ENCODE measurements at places on chromosomes 5 and 9. TPM values are rescaled to one million over a fixed set of nuclear protein-coding genes. Genes with fewer than 3 reads are reported as not detected.

Gene RGS7BP
- total RNA-seq = not detected

Gene TCF7
- not detected for total RNA-seq

Gene CREBRF
- total RNA-seq = 3.6 TPM

DNA sequence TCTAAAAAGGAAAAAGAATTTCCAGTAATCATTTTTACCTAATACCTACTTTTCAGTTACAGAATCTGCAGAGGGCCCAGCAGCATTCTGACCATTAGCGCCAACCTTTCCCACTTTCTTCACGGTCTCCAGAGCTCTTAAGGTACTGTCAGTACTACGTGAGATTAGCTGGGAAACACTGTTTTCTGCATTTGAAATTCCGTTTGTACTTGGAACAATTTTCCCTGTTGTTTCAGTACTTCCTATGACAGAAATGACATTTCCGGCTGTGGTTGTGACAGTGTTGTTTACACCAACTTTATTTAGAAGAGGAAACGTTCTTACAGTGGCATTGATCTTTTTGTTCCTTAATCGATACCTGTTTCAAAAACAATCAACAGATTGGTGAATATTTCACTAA is 36.9 kb upstream of the PDCL start:
- DNase-seq = no peak

DNA sequence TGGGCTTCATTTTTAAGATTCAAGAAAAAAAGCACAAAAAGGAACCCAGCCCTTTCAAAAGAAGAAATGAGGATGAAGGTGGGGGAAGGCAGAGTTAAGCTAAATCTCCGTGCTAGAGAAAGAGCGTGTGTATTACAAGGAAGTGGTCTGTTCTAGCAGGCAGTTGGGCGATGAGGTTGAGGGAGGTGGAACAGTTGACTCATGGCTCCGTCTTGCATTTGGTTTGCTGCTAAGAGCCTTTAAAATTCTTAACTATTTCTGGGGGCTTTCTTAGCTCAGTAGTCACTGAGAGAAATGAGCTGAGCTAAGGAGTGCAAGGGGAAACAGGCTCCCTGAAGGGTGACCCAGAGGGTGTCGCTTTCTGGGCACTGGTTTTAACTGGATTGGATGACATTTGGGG is 117.4 kb downstream of the GCNT1 start:
- DNase-seq = peak; percentile 75

GRCh38 chr5:119367502-119368237 is 11.9 kb downstream of the TNFAIP8 start:
- DNase-seq = peak; percentile 64

DNA sequence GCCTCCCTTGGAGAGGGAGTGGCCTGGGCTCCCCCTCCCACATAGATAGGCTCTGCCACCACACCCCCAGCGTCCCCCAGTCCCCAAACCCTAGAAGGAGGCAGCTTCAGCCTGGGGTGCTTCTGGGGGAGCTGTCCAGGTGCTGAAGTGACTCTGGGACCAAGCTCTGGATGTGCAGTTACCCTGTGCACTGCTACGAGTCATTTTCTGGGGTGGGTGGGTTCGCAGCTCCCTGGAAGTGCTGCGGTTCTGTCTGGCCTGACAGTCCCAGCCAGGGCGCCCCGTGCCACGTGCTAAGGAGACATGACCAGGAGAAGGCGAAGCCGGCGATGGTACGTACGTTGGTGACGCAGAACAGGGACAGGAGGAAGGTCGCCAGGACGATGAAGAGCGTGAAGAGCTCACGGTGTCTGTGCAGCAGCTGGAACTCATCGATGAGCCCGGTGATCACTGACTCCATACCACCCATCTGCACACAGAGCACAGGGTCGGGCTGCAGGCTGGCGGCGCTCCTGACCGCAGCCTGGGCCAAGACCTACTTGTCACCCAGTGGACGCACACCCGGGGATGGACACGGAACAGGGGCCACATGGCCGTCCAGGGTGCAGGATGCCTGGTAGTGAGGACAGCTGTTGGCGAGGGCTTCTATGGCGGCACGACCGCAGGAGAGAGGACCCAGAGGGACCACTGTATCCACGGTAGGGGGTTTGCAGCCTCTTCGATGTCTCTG is 35.7 kb downstream of the SLC6A3 start:
- DNase-seq = no peak

DNA sequence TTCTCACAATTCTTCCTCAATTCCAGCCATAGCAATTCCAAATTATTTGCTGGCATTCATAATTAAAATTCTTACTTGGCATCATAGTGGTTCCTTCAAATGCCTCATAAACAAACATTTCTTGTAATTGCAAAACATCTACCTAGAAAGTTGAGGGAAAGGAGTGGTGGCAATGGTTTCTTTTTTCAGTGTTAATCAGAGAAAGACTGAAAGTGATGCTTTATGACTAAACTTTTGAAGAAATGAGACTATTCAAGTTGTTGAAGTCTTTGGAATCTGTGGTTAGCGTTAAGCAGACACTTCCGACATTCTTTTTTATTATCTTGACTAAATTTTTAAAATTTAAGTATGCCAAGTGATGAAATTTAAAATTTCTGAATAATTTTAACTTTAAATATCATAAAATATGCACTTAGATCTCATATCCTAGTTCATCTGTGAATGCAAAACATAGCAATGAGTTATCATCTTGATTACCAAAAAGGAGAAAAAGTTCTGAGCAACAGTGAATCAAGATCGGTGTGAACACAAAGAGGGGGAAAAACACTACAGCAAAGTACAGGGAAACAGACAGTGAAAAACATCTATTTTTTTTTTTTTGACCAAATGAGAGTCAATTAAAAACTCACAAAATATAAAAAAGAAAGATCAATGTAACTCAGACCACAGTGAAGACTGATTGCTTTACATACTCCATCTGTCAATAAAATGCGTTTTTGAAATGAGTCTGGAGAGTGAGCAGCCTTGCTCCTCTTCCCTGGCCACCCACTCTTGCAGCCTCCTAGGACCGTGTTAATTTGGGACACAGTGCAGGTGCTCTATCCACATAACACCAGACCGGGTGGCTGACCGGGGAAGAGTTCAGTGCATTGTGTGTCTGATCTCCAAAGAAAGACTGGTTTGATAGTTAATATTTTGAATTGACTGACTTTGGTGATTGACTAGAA is 20.6 kb upstream of the IL7R start:
- DNase-seq = no peak
